ENCODE measurements at places on chromosomes 13 and 19.

DNA sequence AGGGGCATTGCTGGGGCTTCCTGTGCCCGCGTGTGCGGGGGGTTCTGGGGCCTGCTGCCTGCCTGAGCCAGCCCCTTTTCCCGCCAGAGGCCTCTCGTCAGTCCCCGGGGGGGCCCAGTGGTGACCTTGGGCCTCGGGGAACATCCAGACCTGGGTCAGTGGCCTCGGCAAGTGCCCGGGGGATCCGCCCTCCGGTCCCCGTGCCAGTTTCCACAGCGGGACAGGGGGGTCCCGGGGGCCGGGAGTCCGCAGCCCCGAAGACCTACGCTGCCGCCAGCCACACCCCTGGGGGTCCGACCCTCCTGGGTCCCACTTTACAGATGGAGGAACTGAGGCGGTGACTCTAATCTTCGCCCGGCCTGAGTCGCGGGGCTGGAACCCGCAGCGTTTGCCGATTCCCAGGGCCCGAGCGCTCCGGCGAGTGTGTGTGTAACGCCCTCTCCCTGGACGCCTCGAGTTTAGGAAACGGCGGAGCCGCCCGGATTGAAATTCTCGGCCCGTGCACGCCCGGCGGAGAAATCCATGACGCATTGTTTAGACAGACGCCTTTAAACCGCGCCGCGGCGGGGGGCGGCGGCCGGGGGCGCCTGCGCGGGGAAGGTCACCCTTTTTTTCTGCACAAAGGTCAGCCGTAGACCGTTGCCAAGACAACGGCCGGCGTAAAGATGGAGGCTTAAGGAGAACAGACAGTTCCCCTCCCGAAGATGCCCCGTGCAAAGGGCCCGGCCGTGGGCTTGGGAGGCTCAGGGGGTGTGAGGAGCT lies 39.3 kb downstream of the EFNA2 start:
- DNase-seq, result no peak

DNA sequence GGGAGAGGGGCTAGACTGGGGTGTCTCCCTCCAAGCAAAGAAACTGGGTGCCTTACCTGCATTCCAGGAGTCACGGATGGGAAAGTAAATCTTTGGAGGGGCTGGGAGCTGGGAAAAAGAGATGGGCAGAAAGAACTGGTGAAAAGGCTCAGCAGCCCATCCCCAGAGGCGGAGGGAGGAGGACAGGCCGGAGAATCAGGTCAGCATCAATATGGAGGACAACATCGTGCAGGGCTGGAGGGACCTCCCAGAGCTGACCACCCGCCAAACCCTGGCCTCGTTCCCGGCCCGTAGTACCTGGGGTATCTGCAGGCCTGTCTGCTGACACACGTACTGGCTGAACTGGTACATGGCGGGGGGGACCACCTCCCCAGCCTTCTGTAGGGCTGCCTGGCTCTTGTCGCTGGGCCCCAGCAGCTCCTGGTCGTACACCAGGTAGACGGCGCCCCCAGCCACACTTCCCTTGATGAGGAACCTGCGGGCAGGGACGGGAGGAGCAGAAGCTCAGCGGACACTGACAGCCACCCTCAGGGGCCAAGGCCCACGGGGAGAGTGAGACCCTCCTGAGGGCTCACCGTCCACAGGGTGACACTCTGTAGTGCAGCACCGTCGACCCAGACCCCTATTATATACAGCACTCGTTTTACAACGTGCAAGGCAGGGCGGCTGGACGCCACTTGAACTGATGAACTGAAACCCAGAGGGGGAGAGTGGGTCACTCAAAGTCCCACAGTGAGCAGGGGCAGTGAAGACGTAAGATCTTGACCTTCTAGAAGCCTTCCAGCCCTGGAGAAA lies 830 bp downstream of the MICOS13 start:
- no peak for DNase-seq

- no peak for DNase-seq
Observed at GRCh38 chr19:38795549-38795948, 6.5 kb downstream of the LGALS7B start.

GRCh38 chr19:3109491-3109890 lies 15.3 kb downstream of the GNA11 start:
- DNase-seq, result no peak

GRCh38 chr13:99000137-99000536 lies 22.3 kb upstream of the DOCK9 start:
- DNase-seq, result no peak

- no peak for DNase-seq
Observed at GRCh38 chr19:7400815-7401214, 52.1 kb downstream of the ARHGEF18 start.

DNA sequence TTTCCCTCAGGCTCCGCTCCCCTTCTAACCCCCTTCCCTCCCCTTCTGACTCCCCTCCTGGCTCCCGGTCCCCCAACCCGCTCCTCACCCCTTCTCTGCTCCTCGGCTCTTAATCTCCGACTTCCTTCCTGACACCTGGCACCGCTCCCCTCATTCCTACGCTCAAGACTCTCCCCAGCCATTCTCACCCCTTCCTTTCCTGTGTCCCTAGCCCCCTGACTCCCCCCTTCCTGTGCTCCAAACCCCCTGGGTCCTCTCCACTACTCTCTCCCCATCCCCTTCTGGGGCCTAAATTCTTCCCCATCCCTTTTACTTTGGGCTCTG lies 658 bp downstream of the CLPP start:
- DNase-seq, result no peak

- no peak for DNase-seq
Observed at GRCh38 chr19:53177986-53178385, 15.2 kb downstream of the ZNF665 start.

DNA sequence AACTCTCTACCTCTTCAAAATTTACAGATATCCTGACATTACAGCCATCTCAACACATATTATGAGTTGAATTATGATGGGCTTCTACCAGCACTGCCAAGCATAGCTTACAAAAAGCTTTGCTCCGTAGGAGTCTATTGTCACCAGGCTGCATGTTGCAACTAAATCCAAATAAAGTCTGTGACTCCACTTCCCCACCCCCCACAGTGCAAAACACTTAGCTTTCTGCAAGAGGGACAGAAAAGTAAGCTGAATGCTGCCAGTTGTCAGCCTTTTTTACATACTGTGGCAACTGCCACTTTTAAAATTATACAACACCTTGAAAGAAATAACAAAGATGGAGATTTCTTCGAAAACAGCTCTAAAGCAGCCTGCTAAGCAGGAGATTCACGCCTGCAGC lies 189.1 kb downstream of the FGF14 start:
- DNase-seq, result no peak

GRCh38 chr19:41870401-41870873 lies 6.6 kb upstream of the CD79A start:
- DNase-seq, result no peak

All from activated naive CD4-positive, alpha-beta T cell (primary cell).